ENCODE measurements at places on chromosomes 12 and 14.

DNA sequence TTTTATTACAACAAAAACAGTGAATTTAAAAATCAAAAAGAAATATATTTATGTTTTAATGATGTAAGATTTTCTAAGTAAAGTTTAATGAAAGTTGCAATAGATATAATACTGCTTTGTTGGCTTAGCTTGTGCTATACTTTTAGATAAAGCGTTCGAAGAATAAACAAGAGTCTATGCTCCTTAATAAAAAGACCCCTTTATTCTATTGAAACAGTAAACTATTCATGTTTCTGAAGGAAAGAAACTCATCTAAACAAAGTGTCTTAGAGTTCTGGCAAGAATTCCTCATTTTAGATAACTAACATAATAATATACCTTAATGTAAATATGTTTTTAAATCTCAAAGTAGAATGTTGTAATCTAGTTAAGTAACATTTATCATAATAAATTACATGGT, 179.0 kb downstream of the RASSF9 start:
- DNase-seq, result no peak

- DNase-seq, result no peak
Observed at GRCh38 chr12:92719674-92720073, 16.9 kb downstream of the PLEKHG7 start.

- DNase-seq, result no peak
Observed at GRCh38 chr12:56721721-56722120, 3.4 kb downstream of the NACA start.

GRCh38 chr12:80041692-80042091, 57.6 kb upstream of the OTOGL start:
- no peak for DNase-seq

DNA sequence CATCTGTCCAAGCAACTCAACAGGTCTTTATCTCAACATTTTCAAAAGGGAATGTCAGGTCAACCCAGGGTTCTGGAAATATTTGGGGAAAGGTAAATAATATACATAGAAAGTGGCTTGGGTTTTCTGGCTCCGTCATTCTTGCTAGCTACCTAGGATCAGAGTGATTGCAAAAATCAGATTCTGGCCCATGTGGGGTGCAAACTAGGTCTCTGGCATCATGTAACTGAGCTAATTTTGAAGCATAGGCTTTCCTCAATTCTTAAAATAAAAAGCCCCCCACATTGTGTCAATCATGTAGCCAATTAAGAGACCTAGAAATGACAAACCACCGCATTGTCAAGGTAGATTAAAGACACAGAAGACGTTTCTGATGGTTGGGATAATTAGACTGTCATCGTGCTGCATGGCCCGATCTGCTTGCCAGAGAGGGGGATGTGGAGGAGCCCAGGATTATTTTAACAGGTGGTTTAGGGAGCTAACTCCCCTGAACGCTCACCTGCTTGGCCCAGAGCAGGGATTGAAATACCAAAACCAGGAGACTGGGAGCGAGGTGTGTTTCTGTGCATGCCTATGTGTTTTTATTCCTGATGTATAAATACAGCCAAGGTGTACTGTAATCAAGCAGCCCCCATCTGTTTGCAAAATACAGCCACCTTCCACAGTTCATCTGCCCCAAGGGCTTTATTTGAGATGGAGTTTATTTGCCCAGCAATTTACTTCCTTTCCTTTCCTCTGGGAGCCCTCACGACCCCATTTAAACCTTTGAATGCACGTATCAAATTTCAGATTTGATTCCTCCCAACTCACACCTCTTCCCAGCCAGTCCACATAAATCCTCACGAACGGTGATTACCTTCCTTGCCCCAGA, 189.5 kb downstream of the TTC8 start:
- no peak for DNase-seq

DNA sequence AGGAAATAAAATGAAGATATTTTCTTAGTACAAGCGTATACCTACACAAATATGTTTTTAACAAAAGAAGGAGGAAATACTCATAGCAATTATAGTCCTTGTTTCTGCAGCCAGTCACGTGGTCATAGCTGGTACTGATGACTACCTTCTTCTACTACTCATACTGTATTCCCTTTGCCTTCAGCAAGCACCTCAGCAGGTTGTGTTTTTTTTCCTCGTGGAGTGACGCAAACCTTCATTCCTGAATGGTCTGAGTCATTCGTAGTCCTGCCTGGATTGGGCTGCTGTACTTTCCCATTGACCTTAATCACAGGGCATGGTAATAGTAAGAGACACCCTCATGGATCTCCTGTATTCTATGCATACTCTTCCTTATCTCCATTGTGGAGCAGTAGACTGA, 25.7 kb upstream of the SLC16A7 start:
- no peak for DNase-seq

- no peak for DNase-seq
Observed at GRCh38 chr12:49008943-49009342, 9.6 kb downstream of the PRKAG1 start.

DNA sequence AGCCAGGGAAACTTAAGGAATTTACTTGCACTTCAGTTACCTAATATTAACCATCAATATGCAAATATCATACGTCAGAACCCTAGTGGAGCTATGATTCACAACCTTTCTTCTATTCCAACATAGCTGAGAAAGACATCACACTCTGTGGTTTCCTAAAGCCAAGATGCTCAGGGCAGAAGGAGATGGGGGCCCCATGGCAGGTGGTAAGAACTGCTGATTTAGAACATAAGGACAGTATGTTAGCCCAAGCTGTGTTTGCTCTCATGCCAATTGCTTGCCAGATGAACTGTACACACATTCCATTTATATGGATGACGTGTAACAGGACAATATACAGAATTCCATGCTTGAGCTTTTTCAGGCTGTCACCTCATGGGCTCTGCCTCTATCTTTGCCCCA, 34.6 kb downstream of the HECTD4 start:
- DNase-seq, result no peak

DNA sequence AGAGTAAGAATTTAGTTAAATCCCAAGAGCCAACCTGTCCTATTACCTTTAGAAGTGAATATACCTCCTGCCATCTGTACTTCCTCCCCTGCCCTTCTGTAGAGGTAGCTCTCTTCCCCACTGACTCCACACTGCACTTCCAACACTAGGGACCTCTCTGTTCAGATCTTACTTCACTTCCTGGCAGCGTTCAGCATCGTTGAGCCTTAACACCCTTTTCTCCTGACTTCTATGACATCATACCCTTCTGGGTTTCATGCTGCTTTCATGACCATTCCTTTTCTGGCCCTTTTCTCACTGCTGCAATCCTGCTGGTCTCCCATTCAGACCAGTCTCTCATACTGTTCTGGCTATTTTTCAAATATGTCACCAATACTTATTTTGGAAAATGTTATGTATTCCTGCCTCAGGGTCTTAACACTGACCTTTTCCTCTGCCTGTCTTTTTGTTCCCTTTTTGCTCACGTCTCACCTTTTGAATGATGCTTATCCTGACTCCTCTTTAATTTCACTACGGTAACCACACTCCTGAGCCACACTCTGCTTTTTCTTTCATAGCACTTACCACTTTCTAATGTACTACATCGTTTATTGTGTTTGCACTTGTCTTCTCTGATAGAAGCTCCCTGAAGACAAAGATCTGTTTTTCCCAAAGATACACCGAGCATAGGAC, 67.6 kb downstream of the PLEKHA5 start:
- no peak for DNase-seq

DNA sequence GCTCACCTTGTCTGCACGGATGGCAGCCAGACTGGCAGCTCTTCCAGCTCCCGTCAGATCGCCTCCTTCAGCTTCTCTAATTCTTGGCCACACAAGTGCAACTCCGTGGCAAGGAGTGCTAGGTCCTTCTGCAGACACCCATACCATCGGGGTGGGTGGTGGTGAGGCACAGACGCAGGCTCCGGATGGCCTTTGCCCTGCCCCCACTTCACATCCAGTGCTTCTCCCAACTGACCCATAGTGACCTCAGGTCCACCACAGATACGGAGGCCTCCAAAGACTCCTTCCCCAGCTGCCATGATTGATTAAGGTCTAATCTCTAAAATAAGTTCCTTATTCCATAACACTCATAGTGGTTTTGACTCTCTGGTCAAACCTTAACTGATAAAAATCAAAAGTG, 19.9 kb upstream of the CD27 start:
- no peak for DNase-seq

DNA sequence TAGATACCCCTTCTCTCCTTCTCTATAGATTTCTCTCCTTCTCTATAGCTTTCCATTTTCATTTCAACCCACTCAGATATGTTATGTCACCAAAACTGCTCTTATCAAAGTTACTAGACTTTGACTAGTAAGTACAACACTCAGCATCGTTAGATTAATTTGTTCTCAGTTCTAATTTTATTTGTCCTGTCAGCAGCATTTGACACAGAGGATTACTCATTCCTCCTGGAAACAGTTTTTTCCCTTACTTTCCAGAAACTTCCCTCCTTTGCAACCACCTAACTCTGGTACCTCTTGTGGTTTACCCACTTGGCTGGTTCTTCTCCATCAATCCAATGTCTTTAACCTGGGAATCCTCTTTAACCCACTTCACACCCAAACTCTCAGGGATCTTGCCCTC, 423.7 kb downstream of the TMTC2 start:
- DNase-seq, result no peak

DNA sequence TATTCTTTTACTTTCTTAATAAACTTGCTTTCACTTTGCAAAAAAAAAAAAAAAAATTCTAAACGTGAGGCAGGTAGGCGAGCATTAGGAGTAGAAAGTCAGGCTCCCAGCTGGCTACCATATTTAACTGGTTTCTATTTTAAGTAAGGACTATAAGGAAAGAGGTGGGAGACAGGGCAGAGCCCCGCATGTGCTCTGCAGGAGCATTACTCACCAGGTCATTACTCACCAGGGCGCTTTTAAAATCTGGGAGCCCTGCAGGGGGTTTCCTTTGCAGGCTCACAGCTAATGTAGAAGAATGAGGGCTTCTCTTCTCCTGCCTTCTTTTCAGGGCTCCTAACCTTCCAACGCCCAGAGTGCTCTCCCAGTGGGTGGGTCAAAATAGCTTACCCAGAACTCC, 14.0 kb upstream of the DPF3 start:
- no peak for DNase-seq

DNA sequence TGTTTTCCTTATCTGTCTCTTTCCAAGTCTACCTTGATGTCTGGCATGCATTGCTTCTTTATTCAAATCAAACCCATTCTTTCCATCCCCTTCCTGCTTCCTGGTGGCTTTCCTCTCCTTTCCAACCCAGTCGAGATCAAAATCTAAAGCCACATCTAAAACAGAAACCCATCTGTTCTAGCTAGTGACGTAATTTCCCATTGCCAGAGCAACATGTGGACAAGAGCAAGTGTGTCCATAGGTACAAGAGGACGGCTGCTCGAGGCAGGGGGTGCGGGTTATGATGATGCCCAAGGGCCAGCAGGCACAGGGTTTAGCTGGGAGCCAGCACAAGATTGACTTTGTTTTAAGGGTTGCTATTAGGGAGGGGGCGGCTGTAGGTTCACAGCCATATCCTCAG, 7.0 kb downstream of the KRT80 start:
- DNase-seq, result no peak

- no peak for DNase-seq
Observed at GRCh38 chr12:43816168-43816567, 10.1 kb upstream of the TWF1 start.

DNA sequence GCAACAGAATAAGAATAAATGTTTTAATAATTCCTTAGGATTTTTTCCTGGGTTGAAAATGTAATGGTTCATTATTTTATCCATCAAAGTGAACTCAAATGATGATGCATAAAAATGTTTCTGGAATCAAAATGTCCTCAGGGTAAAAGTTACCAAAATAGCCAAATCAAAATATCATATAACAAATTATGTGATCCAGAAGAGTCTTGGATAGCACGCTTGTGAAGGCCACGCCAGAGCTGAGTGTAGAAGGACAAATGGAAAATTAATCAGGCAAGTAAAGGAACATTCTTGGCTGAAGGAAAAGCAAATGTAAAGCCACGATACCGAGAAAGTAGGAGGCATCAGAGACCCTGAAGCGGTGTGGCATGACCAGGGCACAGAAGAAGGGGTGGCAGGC, 169.2 kb downstream of the CAPZA3 start:
- DNase-seq, result no peak

GRCh38 chr14:105201156-105201924, 20.2 kb upstream of the NUDT14 start:
- no peak for DNase-seq

GRCh38 chr14:37658156-37658555, 62.7 kb downstream of the TTC6 start:
- DNase-seq, result no peak

GRCh38 chr12:125289970-125290369, 224.7 kb downstream of the AACS start:
- DNase-seq, result no peak

GRCh38 chr12:58725400-58726105, 194.8 kb downstream of the LRIG3 start:
- DNase-seq, result no peak

DNA sequence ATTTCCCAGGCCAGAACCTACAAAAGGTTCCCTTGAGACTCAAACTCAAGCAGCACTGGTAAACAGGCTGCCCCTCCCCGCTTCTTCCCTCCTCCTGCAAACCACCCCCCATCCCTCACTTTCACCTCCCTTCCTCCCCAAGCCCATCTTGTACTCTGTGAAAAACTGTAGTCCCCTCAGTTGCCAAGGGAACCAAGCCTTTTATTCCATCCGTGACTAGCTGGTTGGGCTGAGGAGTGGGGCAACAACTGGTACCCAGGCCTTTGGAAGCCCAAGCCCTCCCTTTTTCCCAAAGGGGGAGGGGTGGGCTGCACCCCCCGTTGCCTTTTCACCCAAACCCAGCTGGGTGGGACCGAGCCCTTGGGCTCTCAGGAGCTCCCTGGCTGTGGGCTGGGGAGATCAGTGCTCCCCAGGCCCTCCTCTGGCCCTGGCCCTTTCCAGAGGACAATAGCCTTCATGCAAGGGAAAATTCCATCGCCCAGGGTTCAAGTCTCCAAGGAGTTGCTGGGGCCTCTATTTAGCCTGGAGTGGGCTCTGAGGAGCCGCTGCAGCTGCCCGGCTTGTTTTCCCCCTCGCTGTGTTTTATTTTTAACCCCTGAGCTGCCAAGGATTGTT, 61.9 kb downstream of the ZFP36L1 start:
- no peak for DNase-seq

DNA sequence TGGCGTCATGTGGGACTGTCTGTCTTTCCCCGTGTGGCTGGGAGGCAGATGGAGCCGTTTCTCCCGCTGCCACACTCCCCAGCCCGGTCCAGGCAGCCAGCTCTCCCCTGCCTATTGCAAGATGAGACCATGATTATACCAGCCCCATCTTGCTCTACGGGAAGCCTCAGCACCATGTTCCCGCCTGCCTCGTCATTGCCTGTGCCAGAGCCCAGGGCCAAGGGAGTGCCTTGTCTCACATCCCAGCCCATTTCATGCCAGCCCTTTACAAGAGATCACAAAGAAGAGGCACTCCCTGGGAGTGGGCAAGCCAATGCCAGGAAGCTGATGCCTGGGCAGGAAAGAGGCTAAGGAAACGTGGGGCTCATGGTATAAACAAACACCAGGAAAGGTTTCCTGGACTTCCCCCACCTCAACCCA, 23.9 kb downstream of the GPR68 start:
- DNase-seq, result no peak

All from stimulated activated CD8-positive, alpha-beta memory T cell treated with anti-CD3 and anti-CD28 coated beads, Interleukin-2, amount 100 ng/mL, for 1 hour (primary cell).